SIG-M5 (cell line): ENCODE measurements at places on chromosomes 2 and 18.

GRCh38 chr2:3291750-3292149, 85.9 kb downstream of the EIPR1 start:
- DNase-seq, result no peak

GRCh38 chr18:75678627-75679026, 251.1 kb upstream of the SMIM21 start:
- no peak for DNase-seq

- no peak for DNase-seq
Measured at GRCh38 chr2:207771421-207771820, 1.7 kb upstream of the FZD5 start.

DNA sequence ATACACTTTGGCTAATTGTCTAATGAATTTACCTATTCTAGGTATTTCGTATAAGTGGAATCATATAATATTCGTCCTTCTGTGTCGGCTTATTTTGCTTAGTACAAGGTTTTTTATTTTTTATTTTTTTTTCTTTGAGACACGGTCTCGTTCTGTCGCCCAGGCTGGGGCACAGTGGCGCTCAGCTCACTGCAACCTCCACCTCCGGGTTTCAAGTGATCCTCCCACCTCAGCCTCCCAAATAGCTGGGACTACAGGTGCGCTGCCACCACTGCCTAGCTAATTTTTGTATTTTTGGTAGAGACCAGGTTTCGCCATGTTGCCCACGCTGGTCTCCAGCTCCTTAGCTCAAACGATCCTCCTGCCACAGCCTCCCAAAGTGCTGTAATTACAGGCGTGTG, 38.2 kb downstream of the PCBP1 start:
- DNase-seq, result no peak

- DNase-seq, result no peak
Measured at GRCh38 chr2:221677688-221678087, 105.6 kb upstream of the EPHA4 start.

- no peak for DNase-seq
Measured at GRCh38 chr2:45816272-45816671, 164.8 kb downstream of the PRKCE start.

- DNase-seq, result no peak
Measured at GRCh38 chr18:78378403-78378802, 601.2 kb upstream of the SALL3 start.
